NCI-H187 treated with DMSO at 0.1 percent for 48 hours (cell line): ENCODE measurements at places on chromosomes 7 and 10.

DNA sequence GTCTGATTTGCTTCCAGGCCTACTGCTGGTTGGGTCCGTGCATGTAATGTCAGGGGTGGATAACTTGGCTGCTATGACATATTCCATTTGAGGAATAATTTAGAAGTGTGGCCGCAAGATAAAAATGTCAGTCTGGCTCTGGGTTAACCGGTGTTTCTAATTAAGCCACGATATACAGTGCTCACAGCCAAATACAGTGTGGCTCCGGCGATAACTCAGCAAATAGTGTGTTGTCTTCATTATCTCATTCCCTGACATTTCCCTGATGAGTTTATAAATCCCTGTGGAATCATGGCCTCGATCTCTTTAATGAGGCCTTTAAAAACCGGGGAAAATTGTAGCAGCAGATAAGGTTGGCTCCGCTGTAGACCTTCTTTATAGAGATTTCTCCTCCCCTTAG, 1125.0 kb downstream of the TYW1 start:
- no peak for DNase-seq

DNA sequence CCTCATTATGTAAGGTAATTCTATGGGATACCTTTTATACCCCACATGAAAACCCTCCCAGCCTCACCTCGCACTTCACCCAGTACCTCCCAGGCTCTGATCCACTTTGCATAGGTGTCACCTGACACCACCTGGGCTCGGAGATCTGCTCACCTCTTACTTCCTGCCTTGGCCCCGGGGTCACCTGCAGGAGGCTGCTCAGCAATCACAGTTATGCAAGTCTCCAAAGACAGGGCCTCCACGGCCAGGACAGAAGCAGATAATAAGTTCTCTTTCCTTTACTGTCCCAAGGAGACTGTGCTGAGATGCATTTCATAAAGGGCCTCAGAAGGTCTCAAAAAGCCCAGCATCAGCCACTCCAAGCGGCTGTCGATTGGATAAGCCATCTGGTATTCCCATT, 112.4 kb upstream of the PPP2R2D start:
- DNase-seq: no peak

- DNase-seq: no peak
Measured at GRCh38 chr7:98870121-98870651, 372 bp upstream of the TMEM130 start.

- no peak for DNase-seq
Measured at GRCh38 chr7:42476255-42476654, 239.2 kb upstream of the GLI3 start.

GRCh38 chr10:121449482-121449924, 148.7 kb downstream of the FGFR2 start:
- no peak for DNase-seq
